Esophagus mucosa (tissue), 1 donor: ENCODE measurements at places on chromosomes 3 and 15. TPM values are rescaled to one million over a fixed set of nuclear protein-coding genes. Genes with fewer than 3 reads are reported as not detected.

DNA sequence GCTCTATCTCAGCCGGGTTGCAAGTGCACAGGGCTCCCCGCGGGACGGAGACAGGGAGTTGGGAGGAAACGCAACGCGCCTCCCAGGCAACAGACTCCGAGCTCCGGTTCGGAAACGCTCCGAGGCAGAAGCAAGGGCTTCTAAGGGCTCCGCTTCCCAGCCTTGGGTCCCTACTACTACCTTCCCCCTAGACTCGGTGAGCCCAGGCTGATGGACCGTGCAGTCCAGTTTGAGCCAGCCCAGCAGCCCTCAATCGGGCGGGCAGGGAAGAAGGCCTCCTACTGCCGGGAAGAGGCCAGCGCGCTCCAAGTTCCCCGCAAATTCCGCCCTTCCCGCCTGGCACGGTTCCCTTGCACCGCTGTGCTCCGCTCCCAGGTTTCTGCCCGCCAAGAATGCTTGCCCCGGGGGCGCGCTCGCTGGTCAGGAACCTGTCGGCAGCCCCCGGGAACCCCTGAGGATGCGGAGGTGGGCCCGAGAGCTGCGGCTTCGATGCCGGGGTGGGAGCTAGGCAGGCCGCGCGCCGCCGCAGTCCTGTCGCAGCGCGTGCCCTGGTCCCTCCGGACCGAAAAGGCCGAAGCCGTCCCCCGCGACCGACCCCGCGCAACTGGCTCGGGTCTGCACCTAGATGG, 728 bp downstream of the TRANK1 start:
- ATAC-seq = peak; percentile 53

DNA sequence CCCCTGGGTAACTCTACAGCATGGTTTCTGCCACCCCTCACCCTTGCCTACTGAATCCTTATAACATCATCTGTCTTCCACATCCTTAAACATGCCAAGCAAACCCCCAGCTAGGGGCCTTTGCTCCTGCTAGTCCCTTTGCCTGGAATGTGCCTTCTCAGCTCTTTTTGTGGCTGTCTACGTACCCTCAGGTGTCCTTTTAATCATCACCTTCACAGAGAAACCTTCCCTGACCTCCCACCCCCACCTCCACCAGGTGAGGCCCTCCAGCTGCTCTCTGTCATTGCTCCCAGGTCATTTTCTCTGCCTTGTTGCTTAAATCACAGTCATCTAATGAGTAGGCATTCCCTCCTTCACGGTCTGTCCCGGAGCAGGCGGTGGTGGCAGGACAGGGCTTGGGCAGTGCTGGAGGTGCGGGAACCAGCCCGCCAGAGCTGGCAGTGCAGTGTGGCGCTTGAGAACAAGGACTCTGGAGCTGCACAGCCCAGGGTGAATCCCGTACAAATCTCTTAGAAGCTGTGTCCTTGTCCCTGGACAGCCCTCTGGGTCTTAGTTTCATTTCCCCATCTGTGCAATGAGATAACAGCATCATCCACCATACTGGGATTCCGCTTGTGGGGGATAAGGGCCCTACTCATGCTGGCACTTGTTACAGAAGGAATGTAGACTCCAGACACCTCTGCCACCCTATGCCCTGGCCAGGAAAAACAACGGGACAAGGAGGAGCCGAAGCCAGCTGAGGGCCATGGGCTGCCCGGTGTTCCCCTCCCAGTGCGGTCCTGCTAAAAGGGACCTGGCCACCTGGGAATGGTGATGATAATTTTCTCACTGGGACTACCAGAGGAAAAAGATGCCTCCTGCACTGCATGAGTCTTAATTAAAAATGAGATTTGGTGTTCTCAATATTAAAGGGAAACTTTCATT, 52.1 kb upstream of the IQSEC1 start:
- no peak for ATAC-seq

- ATAC-seq = no peak
Observed at GRCh38 chr3:154184582-154184981, 63.4 kb downstream of the ARHGEF26 start.

The DNAJA4 gene
- 9.5 TPM for total RNA-seq

The CLDN16 gene
- total RNA-seq = 0.76 TPM

The PPM1L gene
- 11.3 TPM for total RNA-seq

The FHIT gene
- 10.5 TPM for total RNA-seq

The PPP1R14D gene
- total RNA-seq = not detected
